Posterior vena cava (tissue), 2 donors: ENCODE measurements at places on chromosomes 7 and 10. TPM values are rescaled to one million over a fixed set of nuclear protein-coding genes. Genes with fewer than 3 reads are reported as not detected.

The GLI3 gene
- total RNA-seq = 24.8 TPM

The OR2A12 gene
- total RNA-seq = not detected

The GHRHR gene
- 1.2 TPM for total RNA-seq

The TEX47 gene
- not detected for total RNA-seq

The DRGX gene
- not detected for total RNA-seq

The ORC5 gene
- 13.2 TPM for total RNA-seq

The GJD4 gene
- not detected for total RNA-seq

The GARIN1A gene
- total RNA-seq = 3.0 TPM

- DNase-seq = no peak
These were observed 103.7 kb downstream of the TRIM24 start for GRCh38 chr7:138563808-138564207.

DNA sequence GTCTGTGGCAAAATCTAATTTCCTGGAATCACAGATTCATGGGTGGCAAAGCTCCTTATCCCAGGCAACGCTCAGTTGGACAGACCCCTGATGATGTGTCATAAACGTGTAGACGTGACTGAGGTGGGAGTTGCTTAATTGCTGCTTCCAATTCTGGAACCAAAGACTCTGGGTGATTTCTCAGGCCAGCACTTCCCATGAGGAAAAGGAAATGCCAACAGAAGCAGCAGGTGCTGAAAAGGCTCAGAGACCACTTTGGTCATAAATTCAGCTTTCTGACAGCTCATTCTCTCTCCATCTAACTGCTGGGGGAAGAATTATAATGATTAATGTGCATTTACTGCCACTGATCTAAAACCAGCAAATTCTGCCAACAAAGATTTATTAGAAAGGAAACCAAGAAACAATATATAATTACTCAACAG, 88.7 kb downstream of the OSBPL3 start:
- no peak for DNase-seq

- no peak for DNase-seq
These were observed 5.5 kb upstream of the PAPSS2 start for GRCh38 chr10:87654212-87654611.

DNA sequence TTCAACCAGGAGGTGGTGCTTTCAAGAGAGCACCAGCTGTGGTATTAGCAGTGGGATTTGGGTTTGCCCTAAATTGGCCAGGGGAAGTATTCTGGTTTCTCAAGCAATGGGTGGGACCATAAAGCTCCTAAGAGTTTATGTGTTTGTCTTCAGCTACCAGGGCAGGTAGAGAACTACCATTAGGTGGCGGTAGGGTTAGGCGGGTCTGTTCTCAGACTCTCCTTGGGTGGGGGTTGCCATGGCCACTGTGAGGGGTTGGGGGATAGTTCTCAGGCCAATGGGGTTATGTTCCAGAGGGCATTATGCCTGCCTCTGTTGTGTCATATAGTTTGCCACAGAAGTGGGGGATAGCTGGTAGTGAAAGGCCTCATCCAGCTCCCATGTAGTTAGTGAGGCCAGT, 47.7 kb upstream of the BICC1 start:
- no peak for DNase-seq

- no peak for DNase-seq
These were observed 469.9 kb downstream of the GALNT17 start for GRCh38 chr7:71601851-71602250.

- DNase-seq = no peak
These were observed 1.6 kb upstream of the KIAA1217 start for GRCh38 chr10:24207341-24207740.

DNA sequence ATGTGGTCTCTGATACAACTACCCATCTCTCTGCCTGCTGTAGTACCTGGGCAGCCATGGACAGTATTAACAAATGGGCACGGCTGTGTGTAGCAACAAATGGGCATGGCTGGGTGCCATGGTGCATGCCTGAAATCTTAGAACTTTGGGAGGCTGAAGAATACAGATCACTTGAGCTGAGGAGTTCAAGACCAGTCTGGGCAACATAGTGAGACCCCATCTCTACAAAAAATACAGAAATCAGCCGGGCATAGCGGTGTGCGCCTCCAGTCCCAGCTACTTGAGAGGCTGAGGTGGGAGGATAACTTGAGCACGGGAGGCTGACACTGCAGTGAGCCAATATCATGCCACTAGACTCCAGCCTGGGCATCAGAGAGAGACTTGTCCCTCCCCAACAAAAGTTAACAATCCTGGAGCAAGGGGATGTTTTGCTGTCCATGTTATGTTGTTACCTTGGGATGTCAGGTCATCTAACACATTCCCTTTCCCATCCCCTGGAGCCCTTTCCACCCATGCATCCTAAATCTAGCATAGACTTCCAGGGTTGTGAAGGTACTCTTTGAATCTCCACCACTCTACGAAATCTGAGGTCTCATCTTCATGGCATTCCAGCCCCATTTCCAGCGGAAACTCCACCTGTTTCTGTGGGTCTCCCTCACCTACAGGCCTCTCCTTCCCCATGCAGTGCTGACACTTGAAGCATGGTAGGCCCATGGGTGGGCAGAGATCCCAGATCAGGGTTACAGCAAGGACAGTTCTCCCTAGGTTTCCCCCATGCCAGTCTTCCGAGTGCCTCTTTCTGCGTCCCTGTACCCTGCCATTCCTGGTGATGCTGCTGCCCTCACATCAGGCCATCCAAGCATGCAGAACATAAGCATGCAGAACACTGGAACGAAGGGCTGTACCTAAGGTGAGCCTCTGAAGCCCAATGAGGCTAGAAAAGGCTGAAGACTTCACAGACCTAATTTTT, 13.1 kb downstream of the FXYD4 start:
- DNase-seq = peak; percentile 67

DNA sequence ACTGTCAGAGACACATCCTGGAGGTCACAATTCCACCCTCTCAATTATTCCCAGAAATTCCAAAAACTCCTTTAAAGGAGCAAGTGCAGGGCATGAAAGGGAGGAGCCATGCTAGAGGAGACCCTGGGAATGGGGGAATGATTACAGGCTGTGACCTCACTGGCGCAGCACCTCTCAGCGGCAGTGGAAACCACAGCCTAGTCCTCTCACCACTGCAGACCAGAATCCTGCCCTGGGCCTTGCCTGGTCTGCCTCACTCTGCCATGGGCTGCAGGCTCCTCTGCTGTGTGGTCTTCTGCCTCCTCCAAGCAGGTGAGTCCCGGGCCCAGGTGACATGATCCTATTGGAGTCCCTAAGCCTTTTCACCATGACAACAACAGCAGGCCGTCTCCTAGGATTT, 50.5 kb upstream of the PRSS58 start:
- DNase-seq = no peak

GRCh38 chr7:27992755-27993493, 187.7 kb downstream of the JAZF1 start:
- DNase-seq = no peak

DNA sequence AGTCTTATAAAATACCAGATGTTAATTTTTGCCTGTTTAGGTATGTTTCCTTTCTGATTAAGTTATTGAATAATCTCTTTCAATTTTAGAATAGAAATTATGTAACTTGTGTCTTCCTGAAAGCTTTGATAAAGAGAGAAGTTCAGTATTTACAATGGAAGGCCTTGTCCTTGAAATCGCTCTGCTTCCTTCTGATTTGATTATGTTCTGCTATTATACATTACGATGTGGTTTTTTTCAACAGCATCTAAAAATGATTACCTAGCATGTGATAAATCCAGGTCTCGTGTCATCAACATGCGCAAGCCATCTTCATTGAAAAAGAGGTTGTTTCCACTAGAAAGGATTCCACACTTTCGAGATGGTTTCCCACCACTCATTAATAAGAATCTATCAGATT, 96.5 kb upstream of the SLC26A5 start:
- DNase-seq = no peak

- no peak for DNase-seq
These were observed 22.0 kb upstream of the FZD1 start for GRCh38 chr7:91242097-91242844.

DNA sequence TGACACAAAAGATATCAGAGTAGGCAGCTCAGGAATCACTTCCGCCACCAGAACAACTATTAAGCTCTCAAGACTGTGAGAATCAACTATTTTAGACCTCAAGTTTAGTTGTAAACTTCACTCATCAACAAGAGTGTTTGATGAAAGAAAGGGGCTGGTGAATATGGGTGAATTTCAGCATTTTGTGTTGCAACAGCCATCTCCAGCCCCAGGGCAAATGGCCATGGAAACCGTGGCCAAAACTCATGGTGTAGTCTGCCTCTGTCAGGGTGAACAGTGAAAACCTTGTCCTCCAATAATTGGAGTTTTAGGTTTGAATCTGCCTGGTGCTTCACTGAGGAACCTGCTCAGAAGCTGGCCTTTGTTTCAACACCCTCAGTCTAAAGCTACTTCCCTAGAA, 60.0 kb downstream of the POLR1F start:
- DNase-seq = no peak

DNA sequence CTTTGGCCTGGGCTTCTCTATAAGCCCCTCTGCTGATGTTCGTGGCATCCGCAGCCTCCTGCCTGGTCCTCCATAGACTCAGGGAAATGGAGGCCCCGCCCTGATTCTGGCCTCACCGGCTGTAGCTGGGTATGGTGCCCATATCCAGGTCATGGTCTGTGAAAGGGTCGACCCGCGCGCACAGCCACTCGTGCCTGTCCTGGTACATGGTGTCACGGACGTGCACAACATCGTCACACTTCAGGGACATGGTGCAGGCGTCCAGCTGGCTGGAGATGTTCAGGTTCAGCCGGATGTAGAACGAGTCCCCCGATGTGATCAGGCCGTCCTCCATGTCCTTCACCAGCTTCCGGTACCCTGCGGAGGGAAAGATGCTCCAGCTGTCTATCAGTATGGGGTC, 75.1 kb upstream of the GNA12 start:
- no peak for DNase-seq

DNA sequence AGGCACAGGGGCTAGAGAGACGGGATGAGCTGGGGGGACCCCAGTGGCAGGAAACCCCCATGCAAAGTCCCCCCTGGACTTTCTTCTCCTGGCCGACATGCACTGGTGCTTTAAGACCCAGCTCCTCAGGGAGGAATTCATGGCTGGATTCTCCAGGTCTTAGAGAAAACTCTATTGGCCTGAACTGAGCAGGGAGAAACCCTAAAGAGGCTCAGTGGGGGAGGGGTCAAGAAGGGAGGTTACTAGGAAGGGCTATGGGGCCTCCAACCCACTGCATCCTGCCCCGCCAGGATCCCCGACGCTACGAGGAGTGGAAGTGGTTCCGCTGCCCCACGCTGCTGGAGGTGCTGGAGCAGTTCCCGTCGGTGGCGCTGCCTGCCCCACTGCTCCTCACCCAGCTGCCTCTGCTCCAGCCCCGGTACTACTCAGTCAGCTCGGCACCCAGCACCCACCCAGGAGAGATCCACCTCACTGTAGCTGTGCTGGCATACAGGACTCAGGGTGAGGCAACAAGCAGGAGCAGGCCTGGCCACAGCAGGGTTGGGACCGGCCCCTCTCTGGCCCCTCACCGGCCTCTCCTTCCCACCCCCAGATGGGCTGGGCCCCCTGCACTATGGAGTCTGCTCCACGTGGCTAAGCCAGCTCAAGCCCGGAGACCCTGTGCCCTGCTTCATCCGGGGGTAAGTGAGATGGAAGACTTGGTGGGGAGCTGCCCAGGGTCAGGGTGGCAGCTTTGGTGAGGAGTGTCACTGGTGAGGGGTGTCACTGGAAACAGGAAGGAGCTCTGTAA, 13.8 kb downstream of the ATG9B start:
- DNase-seq = no peak

GRCh38 chr7:29202651-29203069, 8.1 kb downstream of the CHN2 start:
- no peak for DNase-seq

DNA sequence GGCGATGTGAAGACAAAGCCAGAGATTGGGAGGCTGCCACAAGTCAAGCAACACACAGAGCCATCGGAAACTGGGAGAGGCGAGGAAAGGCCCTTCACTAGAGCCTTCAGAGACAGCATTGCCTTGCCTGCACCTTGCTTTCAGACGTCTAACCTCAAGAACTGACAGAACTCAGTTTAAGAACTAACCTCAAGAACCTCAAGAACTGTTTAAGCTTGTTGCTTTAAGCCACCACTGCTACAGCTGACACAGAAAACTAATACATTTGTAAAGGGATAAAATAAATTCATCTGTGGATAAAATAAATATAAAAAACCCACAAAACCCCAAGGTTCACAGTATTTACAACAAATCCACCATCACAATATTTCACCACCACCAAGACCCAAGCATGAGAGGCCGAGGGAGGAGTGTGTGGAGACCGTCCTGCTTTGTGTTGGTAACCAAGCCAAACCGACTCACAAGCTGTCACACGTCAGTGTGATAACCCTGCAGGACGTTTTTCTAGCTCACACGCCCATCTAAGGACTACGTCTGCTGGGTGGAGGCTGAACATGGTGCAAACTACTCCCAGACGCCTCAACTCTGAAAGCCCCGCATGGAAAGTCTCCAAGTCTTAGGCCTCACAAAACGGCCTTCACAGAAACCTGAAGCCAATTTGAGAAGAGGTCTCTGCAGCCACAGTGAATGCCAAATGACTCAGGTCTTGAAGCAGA, 116.8 kb downstream of the ABLIM1 start:
- peak; percentile 85 for DNase-seq
